ENCODE measurements at places on chromosomes 1 and 21.

DNA sequence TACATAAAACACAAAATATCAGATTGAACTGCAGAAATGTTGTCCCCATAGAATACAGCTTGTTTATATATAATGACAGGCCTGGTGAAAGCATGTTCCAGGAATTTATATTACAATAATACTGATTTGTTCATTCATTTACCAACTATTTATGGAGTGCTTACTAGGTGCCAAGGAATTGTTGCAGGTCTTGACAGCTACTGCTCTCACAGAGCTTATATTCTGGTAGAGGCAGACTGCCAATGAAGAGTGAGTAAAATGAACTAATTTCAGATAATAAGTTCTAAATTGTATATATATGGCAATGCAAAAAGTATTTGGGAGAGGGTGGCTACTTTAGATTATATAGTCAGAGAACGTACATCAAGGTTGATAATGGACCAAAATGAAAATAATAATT is 152.0 kb downstream of the COQ8A start:
- DNase-seq = no peak

DNA sequence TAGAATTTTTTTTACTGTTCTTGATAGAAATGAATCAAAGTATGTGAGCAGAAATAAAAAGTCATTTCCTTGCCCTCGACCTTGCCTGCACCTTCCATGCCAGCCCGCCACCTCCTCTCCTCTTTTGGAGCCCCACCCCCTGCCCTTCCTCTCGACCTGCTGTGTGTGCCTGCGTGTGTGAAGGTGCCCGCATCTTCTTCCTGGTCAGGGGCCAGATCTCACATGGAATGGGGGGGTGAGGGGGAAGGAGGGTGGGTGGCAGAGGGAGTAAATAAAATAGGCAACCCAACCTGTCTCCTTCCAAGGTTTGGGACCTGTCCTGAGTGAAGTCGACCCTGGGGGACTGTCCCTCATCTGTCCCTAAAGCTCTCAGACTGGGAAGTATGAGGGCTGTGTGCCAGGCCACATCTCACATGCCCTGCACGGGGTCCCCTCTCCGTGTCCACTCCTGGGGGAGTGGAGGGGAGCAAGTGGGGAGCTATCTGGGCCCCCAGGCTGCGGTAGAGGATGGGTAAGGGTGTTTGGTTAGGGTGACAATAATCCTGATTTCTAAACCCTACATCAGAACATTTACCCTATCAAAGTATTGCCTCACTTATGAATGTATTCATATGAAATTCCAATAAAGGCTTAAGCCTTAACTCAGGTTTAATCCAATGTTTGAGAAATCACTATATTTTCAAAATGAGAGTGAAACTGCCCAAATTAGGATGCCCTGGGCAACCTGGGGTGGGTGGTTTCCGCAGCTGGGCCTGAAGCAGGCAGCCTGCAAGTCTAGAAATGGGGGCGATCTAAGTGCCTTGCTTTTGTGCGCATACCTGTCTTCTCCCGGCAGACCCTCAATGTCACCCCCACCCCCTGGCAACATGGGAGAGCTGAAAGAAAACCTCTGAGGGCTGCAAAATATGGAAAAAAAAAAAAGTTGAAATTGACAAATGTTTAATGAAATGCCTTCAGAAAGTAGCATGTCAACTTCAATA is 15.4 kb downstream of the AMPD2 start:
- DNase-seq = no peak

DNA sequence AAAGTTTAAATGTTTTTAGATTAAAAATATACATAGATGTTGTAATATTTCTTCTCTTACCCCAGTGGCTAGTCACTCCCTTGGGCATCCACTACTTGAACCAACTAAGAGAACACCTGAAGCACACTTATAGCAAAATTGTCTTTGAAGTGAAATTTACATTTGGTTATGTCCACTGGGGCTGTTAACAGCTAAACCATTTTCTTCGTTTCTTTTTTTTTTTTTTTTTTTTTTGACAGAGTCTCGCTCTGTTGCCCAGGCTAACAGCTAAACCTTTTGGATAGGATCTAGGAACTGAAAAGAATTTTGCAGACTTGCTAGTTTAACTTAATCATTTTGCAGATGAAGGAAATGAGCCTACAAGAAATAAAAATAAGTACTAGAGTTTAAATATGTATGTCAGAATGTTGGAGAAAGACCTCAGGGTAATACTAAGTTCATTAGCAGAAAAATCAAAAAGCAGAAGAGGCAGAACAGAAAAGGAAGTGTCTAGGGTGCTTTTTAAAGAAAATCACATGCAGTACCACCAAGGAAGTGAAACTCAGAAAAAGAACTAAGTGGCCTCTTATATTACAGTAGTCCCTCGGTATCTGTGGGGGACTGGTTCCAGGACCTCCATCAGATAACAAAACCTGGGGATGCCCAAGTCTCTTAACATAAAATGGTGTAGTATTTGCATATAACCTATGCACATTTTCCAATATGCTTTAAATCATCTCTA is 11.8 kb downstream of the DRAM2 start:
- DNase-seq = no peak

- no peak for DNase-seq
Measured at GRCh38 chr1:47883963-47884362, 113.2 kb downstream of the TRABD2B start.

- no peak for DNase-seq
Measured at GRCh38 chr1:3918966-3919611, 19.0 kb upstream of the C1orf174 start.

DNA sequence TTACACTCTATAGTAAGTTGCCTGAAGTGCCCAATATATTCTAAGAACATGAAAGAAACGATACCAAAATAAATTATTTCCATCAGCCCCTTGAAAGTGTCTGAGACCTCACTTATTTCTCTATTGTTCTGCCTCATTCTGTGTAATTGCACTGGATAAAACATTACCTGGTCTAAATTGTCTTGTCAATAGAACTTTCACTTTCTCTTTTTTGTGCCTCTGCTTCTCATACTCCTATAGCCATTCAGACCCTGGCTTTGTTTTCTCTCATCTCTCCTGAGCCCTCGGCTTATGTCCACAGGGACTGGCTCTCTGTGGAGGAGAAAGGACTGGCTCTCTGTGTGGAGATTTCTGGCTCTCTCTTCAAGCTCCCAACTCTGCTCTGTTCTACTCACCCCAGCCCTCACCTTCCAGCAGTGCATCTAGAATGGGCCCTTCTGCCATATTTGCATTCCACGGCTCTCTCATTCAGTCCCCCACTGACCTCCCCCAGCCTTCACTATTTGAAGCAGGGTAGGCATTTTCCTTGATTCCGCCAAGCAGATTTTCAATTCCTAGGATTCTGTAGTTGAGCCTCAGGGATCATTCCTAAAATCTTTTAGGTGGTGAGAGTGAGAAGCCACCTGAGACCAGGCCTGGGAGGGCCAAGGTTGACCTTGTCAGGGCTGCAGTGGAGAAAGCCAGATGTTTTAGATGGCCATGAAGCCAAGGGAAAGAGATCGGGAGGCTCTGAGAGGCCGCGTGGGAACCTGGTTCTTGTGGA is 15.9 kb upstream of the GALNT2 start:
- no peak for DNase-seq

- DNase-seq = no peak
Measured at GRCh38 chr1:202531472-202531811, 178.8 kb downstream of the SYT2 start.

- DNase-seq = no peak
Measured at GRCh38 chr1:152252157-152252556, 28.2 kb upstream of the HRNR start.

DNA sequence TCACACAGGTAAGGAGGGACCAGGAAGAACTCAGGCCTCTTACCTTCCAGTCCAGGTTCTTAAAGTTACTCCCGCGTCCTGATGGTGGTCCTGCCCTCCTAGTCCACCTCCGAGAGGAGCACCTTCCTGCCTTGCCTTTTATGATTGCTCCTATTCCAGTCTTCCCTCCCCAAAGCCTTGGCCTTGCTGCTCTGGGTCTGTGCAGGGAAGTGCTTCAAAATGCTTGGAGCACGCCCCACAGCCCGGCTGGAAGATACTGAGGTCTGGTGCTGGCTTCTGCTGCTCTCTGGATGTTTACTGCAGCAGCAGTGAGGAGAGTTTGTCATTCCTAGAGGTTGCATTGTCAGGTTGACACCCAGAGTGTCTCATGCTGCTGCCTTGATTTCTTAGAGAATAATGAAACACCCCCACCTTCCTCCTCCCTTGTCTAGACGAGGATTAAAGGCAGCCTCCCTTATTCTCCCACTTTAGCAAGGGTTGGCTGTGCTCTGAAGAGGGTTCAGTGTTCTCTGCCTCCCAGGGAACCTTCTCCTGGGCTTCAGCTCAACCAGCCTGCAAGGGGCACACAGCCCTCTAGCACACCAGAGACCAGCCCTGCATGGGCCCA is 142.2 kb upstream of the CACNA1E start:
- no peak for DNase-seq

GRCh38 chr1:19676438-19676922 is 11.8 kb downstream of the HTR6 start:
- no peak for DNase-seq

DNA sequence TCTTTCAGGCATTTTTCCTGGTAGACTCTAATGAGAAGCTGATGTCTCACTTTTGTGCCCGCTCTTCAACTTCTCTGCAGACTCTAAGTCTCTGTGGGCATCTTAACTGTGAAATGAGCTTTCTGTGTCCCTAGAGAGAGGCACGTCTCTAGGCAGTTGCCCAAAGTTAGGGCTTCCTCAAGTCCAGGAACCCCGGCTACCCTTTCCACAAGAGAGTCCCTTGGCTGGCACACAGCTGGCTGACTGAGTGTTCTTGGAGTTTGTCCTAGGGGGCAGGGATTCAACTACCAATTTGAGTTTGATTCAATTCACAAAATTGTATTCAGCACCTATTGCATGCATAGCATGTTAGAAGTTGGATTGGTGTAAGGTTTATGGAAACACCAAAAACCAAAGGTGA is 1.4 kb downstream of the GPR61 start:
- DNase-seq = no peak

- DNase-seq = no peak
Measured at GRCh38 chr21:17348849-17349248, 164.0 kb upstream of the CXADR start.
